ENCODE measurements at places on chromosomes 7 and 10.

DNA sequence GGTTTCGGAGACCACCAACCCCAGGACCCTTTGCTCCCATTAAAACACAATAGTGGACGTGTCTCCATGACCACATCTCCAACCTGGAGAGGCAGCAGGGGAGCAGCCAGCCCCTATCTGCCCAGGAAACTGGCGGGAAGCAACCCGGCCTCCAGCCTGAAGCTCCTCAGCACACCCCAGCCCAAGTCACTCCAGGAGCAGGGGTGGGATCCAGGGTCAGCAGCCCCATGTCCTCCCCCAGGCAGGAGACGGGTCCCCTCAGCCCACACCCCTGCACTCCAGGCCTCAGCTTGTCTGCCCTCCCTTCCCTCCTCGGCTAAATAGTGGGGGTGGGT, 601 bp downstream of the ADAM8 start:
- DNase-seq = no peak

- no peak for DNase-seq
These were observed 21.9 kb upstream of the CRYGN start for GRCh38 chr7:151461942-151462230.

GRCh38 chr7:112442210-112442609, 8.1 kb upstream of the IFRD1 start:
- no peak for DNase-seq

GRCh38 chr7:151572136-151572535, 52.4 kb upstream of the RHEB start:
- DNase-seq = no peak

DNA sequence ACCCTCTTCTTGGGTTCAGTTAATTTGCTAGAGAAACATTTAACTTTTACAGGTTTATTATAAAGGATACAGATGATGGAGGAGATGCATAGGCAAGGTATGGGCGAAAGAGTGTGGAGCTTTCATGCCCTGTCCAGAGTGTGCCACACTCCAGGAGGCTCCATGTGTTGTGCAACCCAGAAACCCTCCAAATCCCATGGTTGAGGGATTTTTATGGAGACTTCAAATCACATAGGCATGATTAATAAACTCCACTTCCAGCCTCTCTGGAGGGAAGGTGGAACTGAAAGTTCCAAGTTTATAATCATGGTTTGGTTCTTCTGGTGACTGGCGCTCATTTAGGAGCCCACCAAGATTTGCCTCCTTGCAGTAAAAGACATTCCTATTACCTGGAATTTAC, 159.9 kb downstream of the PHTF2 start:
- no peak for DNase-seq

DNA sequence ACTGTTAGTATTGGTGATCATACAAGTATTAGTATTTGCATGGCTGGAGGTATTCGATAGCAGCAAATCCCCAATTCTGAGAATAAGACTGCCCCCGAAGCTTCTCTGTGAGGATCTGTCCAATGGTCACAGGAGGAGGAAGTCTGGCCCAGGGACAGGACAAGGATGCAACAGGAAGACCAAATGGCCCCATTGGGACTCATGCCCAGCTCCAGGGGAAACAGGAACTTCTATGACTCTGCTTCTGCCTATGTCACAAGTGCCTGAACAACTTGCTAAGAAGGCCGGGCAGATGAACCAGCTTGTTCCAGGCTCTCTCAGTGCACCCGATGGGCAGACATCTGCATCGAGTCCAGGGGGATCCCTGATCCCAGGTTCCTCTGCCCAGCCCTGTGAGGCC, 172.0 kb upstream of the GRB10 start:
- no peak for DNase-seq

DNA sequence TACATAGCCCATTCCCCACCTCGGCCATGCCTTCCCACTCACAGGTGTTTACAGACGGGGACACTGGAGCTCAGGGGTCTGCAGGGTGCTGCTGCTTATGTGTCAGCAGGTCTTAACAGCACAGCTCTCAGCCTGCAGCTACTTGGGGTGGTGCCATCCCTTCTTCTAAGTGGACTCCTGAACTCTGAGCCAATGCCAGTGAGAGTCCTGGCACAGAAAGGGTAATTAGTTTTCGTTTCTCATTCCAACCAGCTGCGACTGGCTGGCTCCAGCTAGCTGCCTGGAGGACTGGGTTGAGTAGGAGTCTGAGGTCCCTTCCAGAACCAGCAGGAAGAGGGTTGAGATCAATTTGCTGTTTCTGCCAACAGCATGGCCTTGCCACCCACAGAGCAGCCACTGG, 88.3 kb upstream of the AGK start:
- DNase-seq = no peak

DNA sequence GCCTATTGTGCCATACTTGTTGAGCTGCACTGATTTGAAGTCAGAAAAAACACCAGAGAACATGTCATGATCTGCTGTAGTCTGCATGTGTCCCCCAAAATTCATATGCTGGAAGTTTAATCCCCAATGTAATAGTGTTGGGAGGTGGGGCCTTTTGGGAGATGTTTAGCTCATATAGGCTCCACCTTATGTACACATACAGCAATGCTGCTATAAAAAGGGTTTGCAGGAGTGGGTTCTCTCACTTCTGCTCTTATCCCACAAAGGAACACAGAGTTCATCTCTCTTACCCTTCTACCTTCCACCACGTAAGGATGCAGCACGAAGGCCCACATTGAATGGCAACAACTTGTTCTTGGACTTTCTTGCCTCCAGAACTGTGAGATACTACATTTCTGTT, 23.0 kb downstream of the GPR22 start:
- no peak for DNase-seq

- no peak for DNase-seq
These were observed 45.6 kb upstream of the CFAP46 start for GRCh38 chr10:132987671-132988571.

DNA sequence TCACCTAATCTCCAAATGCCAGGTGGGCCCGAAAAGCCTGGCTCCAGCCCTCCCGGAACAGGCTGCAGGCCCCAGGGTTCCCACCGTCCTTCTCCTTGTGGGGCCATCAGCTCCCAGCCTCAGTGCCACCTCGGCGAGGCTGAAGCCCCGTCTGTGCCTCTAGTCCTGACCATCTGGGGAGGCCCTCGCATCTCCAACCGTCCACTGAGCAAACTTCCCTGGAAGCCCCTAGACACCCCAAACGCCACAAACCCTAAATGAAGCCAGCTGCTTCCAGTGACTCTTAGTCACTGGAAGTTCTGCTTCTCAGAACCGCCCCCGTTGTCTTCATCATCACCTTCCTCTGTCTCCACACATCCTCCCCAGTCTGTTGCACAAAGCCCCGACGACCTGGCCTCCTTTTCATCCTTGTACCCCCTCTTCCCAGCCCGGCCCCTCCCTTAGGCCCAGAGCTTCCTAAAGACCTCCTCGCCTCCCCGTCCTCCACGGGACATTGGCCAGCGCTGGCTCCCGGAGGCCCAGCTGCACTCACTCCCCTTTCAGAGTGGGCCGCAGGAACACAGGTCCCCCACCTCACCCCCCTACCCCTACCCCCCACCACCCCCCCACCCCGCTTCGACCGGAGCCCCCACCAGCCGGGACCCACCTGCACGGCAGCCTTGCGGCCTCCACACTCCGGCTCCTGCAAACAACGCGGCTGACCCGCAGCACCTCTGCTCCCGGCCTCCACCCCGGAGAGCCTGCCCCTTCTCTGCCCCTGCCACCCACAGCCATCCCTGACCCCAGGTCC, 1.1 kb upstream of the DIP2C start:
- no peak for DNase-seq

GRCh38 chr7:149218469-149219420, 20.7 kb upstream of the ZNF212 start:
- no peak for DNase-seq

DNA sequence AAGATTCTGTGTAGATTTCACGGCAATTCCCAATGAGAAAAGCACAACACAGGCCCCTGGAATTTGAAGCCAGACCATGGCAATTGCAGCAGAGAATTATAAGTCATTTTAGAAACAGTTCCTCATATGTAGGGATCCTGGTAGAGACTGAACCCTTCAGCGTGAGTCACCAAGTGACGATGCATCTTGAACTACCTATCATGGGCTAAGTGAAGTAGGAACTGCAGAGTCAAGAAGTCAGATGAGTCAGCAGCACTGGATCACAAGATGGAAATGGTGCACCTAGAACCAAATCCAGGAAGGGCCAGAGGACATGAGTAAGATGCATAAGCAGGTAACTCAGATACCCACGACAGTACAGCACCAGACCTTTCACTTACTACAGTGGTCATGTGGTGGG, 140.0 kb upstream of the TPK1 start:
- no peak for DNase-seq

DNA sequence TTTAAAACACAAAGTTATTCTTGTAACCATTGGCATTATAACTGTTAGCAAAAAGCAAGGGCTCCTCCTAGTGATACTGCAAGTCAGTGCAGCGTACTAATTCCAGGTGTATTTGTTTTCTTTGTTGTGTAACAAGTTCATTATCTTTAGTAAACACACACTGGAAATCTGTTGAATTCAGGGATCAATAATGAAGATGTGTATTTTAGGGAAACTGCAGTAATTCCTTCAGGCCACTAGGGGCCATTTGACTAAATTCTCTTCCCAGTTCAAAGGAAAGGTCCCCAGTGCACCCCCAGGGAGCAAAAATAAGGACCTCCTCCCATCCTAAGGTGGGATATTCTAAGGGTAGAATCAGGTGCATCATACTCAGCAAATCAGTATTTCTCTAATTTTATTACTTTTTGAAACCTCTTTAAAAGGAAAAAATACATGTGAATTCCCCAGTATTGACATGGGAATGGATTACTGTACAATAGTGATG, 158.6 kb upstream of the LYZL1 start:
- peak; percentile 13 for DNase-seq

- no peak for DNase-seq
These were observed 37.0 kb upstream of the GLCCI1 start for GRCh38 chr7:7931626-7932025.

- DNase-seq = no peak
These were observed 1.5 kb upstream of the C10orf95 start for GRCh38 chr10:102452672-102453340.

- DNase-seq = no peak
These were observed 5.6 kb upstream of the MUC3A start for GRCh38 chr7:100943693-100944092.

DNA sequence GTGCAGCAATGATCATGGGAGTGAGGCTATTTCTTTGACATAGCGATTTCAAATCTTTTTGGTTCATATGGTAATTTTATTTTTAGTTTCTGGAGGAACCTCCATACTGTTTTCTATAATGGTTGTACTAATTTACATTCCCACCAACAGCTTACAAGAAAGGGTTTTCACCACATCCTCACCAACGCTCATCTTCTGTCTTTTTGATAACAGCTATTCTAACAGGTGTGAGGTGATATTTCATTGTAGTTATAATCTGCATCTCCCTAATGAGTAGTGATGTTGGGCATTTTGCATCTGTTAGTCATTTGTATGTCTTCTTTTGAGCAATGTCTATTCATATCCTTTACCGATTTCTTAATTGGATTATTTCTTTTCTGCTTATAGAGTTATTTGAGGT, 75.0 kb upstream of the FHIP2A start:
- no peak for DNase-seq

GRCh38 chr10:86798611-86799010, 42.2 kb downstream of the BMPR1A start:
- DNase-seq = no peak

GRCh38 chr10:115953281-115953680, 319.7 kb downstream of the GFRA1 start:
- DNase-seq = no peak

- no peak for DNase-seq
These were observed 25.7 kb upstream of the LRRC4 start for GRCh38 chr7:128056901-128057300.

- peak; percentile 45 for DNase-seq
These were observed 32.4 kb upstream of the MTPN start for GRCh38 chr7:136009488-136010079.

GRCh38 chr7:42627626-42628025, 284.2 kb downstream of the C7orf25 start:
- no peak for DNase-seq

- DNase-seq = no peak
These were observed 4.2 kb downstream of the PHTF2 start for GRCh38 chr7:77802557-77803405.

DNA sequence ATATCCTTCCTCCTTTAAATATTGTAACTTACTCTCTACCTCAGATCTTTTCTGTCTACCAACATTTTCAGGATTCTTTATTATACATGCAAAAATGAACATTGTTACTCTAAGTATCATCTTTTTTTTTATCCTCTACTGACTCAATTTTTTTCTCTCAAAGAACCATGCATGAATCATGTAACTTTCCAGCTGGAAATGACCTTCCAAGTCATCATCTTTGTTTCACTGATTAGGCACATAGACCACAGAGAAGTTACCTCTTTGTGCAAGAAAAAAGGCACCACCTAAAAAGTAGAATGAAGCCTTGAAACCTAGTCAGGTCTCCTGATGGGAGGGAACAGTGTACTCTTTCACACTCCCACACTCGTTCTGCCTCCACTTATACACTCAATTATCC, 234.9 kb downstream of the HGF start:
- DNase-seq = no peak

GRCh38 chr7:100532165-100533022, 6.6 kb upstream of the AGFG2 start:
- DNase-seq = no peak

DNA sequence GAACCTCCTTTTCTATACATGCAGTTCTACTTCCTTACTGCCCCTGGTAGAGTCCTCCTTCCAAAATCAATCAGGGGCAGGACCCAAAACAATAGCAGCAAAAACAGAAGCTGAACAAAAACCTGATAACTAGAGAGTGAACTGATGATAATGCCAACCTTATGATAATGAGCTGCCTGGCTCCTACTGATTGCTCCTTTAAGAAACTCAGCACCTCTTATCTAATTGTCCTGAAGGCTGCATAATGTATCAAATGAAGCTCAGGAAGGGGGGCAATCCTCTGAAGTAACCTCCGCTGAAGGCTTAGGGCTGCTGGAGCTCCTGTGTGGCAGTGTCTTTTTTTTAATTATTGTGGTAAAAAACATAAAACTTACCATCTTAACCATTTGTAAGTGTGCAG, 257.0 kb downstream of the PHTF2 start:
- no peak for DNase-seq
